Right cardiac atrium (tissue), 5 donors: ENCODE measurements at places on chromosomes 4 and X. TPM values are rescaled to one million over a fixed set of nuclear protein-coding genes. Genes with fewer than 3 reads are reported as not detected.

DNA sequence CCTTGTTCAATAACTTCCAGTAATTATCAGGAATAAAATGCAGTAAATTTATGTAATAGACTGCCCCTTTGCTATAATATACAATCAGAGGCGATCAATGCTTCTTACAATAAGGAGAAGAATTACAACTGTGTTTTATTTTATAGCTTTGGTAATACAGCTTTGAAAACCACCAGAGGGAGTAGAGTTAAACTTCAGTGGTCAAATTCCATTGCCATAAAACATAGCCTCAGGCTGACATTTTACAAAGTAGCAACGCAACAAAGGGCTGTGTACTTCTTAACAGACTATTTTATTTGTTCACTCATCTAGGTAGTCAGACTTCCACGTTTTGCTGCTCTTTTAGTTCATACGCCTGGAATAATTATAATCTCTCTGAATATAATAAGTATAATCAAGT lies 58.5 kb downstream of the TEX13C start:
- no peak for DNase-seq

DNA sequence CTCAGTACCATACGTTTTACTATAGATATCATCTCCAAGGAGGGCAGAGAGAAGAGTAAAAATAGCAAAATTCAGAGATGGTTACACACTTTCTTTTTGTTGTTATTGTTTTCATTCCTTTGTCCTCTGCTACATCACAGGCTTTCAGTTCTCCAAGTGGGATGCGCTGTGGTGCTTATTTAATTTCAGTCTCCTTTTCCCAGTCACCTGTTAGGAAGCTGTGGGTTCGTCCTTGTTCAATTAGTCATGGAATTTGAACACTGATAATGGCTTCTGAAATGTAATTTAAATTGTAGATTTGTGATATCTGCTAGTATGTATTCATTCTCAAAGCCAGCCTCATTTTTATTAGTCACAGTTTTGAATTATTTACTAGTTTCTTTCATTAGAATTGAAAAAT lies 38.8 kb upstream of the DHRSX start:
- no peak for DNase-seq

DNA sequence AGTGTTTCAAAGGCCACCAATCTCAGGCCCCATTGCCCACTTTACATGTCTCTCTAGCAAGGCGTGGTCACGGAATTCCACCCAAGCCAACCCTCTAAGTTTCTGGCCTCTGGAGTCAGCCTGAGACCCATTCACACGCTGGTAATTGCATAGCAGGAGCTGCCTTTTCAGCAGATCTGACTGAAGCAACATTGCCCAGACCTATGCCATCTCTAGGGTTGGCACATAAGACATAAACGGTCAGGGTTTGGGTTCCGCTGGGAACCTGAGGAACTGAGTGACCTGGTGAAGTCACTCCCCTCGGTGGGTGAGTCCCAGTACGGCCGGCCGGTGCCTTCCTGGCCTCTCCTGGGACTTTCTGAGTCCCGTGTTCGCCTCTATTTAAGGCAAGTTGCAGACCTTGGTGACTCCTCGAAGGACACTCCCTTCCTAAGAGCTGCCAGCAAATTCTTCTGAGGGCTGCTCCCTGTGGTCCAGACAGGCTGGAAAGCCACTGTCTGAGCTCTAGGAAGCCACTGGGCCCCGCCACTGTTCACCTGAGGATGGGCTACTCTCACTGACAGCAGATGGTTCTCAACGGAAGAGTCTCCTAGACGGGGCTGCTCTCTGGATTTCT lies 15.9 kb downstream of the CTAG1A start:
- DNase-seq, result no peak

DNA sequence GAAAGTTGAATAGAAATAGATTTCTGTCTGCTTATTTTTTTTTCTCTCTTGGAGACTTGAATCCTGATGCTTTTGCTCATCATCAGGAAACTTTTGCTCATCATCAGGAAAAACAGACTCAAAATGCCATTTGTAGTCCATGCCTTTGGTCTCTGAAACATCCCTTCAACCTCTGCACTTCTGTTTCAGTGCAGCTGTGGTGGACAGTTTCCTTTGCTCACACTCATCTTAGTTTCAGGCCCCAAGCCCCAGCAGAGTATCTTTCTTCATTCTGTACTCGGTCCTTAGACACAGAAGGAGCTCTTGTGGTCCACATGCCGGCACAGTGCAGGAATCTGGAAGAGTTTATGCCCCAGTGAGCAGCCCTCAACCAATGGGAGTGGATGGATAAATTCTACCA lies 337.9 kb downstream of the PPP3CA start:
- DNase-seq, result no peak

DNA sequence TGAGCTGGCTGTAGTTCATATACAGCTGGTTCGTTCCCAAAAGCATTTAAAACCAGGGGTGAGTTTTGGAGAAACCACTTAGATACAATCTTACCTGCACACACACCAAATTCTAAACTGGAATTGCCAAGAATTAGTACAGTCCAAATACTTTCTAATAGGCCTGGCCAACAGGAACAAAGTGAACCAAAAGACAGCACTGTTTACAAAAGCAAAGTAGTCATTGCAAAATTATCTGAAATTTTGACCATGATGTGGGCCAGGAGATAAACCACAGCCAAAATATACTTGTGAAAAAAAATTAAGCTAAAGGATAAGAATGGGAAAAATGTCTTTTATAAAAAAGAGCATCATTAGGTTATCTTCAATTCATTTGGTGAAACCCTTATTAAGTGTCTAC lies 37.9 kb upstream of the NAP1L5 start:
- DNase-seq, result no peak

TLR1 gene
- polyA plus RNA-seq, result 1.1 TPM

GRCh38 chr4:112361181-112361791 lies 64.1 kb downstream of the ALPK1 start:
- DNase-seq, result peak; percentile 45

DNA sequence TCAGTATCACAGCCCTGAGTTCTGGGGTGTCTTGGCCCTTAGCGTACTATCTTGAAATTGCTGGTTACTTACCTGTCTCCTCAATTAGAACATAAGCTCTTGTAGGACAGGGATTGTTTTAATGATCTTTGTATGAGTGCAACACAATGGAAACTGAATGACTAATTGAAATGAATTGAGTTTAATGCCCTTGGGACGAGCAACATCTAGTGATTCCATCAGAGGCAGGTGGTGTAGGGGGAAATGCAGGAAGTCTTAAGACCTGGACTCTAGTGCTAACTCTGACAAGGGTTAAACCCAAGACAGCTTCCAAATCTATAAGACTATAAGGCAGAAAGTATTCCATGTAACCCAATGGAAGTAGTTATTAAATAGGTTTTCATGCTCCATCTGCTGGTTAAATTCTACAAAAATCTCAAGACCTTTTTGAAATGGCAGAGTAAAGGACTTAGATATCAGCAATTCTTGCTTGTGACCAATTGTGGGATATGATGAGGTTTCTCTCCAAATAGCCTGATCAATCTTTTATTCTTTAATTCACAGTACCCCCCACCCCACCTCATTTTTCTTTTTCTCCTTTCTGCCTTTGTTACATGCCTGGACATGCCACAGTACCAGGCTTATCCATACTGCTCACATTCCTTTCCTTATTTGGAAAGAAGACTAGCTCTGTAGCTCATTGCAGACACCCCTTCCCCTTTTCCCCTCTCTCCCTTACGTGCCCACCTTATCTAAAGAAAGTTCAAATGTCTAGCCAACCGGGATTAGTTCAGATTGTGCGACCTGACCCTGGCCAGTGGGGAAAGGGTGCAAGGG lies 340.8 kb downstream of the PAPSS1 start:
- DNase-seq, result no peak

BTK gene
- 0.88 TPM for polyA plus RNA-seq

- no peak for DNase-seq
Observed at GRCh38 chrX:129958083-129958465, 24.4 kb upstream of the BCORL1 start.

ARSJ gene
- polyA plus RNA-seq, result 1.8 TPM

- no peak for DNase-seq
Observed at GRCh38 chr4:110188113-110188512, 10.3 kb downstream of the ELOVL6 start.

DNA sequence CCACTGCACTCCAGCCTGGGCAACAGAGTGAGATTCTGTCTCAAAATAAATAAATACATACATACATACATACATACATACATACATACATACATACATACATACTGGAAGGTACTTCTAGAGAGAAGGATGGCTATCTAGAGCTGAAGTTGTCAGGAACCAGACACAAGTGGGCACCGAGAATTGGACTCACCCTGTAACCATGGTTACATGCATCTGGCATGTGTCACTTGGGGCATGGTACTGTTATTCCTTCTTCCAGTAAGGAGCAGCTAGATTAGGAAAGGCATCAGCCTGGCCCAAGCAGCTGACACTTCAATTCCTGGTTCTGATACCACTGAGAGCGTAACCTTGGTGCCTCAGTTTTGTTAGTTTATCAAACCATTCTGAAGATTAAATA lies 127.1 kb downstream of the SH3KBP1 start:
- no peak for DNase-seq

DNA sequence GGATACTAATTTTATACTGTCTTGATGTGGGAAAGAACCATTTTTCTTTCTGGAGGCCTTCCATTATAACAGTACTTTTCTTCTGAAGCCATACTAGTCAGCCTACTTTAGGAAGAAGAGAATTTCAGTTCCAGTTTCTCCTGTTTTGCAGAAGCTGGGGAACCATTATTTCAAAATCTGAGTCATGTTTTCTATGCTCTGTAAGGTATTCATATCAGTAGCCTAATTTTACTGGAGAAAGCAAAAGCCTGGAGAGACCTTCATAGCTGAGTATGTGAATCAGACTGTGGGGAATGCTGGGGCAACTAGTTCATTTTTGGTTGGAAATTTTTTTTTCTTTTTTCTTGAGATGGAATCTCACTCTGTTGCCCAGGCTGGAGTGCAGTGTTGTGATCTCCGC lies 22.4 kb downstream of the AFF1 start:
- DNase-seq, result no peak

- DNase-seq, result no peak
Observed at GRCh38 chrX:151711154-151711553, 4.7 kb upstream of the FATE1 start.

DNA sequence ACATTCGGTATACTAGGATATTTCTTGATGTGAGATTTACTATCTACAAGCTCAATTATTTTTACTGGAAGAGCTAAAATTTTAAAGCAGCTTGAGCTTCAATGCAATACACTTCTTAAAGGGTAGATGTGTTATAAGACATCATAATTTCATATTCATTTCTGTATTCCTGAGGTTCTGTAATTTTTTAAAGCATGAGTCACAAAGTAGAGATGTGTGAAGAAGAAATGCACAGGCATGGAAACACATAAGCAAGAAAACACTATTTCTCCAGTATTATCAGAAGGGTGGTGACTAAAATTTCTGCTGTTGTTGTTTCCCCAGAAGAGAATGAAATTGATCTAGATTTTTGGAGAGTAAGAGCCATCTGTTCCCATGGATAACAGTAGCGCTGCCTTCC lies 72.6 kb downstream of the INPP4B start:
- no peak for DNase-seq

C1QTNF7 gene
- polyA plus RNA-seq, result 1.7 TPM

GRCh38 chr4:52051615-52052474 lies 741 bp downstream of the SPATA18 start:
- peak; percentile 88 for DNase-seq

TRO gene
- polyA plus RNA-seq, result 4.8 TPM

- DNase-seq, result no peak
Observed at GRCh38 chr4:147678106-147678505, 5.9 kb downstream of the PRMT9 start.

- peak; percentile 55 for DNase-seq
Observed at GRCh38 chr4:15400981-15401671, 26.7 kb upstream of the C1QTNF7 start.

GRCh38 chr4:48445704-48446103 lies 37.4 kb upstream of the SLC10A4 start:
- no peak for DNase-seq

NFXL1 gene
- polyA plus RNA-seq, result 3.1 TPM

DNA sequence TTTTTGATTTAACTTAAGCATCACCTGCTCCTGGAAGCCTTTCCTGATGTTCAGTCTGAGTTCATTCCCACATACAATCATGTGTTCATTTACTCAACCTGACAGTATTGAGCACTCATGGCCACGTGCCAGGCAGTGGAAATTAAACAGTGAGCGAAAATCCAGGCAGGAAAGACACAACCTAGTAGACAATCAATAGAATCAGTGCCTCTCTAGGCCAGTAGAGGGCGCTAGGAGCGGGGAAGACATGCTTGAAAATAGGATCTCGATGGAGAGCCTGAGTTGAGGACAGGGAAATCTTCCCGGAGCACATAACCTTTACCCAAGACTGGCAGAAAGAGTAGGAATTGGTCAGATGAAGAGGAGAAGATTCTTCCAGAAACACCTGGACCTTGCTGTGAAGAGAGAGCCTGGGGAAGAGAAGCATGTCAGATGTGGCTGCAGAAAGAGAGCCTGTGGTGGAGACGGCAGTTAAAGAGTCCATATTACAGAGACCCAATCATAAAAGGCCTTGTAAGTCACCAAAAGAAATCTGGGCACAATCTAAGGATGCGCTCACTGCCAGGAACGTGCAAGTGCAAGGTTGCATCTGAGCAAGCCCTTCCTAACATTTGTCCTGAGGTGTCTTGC lies 103.5 kb downstream of the LDB2 start:
- DNase-seq, result no peak

MTMR8 gene
- polyA plus RNA-seq, result 0.32 TPM

DNA sequence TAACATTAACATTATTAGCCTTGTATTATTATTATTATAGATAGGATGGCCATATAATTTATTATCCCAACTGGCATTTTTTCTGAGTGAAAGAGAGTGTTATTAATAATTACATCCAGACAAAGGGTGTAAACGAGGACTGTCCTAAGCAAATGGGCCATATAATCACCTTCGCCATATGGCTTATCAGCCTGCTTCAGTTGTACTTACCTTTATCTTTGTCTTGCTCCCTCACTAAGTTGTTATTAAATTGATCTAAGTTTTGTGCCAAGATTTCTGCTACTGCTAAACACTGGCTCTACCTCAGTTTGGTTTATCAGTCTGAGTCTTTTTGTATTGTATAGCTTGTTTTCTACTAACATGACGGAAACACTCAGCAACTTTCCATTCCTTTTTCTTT lies 76.9 kb downstream of the STIM2 start:
- no peak for DNase-seq

DIPK2B gene
- 10.9 TPM for polyA plus RNA-seq

DNA sequence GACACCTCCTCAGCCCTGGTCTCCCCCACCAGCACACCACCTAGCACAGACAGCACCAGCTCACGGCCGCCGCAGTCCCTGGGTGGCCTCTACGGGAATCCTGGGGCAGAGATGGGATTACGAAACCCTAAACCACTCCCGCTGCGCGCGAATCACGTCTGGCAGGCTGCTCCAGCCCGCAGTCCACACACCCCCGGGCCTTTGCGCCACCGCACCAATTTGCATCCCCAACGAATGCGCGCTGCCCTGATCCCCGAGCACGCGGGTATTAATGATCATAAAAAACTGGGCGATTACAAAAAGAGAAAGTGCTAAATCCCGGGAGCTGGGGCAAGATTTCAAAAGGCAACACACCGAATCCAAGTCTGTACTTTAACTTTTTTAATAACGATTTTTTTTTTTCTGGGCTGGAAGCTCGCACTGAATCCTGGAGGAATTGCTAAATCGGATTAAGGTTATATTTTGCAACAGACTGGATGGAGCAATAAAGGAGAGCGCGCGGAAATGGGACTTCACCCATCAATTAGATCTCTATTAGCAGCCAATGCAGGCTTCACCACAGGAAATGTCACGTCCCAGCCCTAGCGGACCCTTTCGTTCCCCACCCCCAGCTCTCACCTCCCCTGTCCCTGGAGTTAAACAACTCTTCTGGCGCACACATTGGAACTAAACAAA lies 69.8 kb upstream of the TMEM33 start:
- DNase-seq, result peak; percentile 44

PDGFRA gene
- polyA plus RNA-seq, result 15.1 TPM

GRCh38 chr4:127309369-127310102 lies 323.2 kb upstream of the INTU start:
- DNase-seq, result no peak

CENPVL2 gene
- polyA plus RNA-seq, result not detected

BEX5 gene
- polyA plus RNA-seq, result 2.4 TPM
